MG63 (cell line): ENCODE measurements at places on chromosomes 4 and X.
A peak's percentile ranks its signal among the peaks of the same experiment; 100 is the strongest.

DNA sequence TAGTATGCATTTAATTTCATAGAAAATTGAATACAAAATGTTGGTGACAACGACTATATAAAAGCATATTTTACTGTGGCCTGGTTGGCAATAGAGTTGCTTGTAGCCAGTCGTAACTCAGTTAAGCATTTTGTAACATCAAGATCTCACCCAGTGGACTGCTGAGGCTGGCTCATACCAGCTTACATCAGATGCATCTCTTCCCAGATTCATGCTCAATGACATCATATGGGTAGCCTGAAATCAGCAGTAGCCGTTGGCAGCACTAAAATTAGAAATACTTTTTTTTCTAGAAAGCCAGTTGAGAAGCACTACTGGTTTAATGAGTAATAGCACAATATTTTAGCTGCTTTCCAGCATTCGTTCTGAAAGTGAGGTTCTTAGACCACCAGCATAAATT is 341.2 kb downstream of the TECRL start:
- DNase-seq = peak; percentile 1

- no peak for DNase-seq
Observed at GRCh38 chr4:36761607-36762006, 480.2 kb downstream of the DTHD1 start.

- no peak for DNase-seq
Observed at GRCh38 chr4:25420931-25421330, 43.9 kb downstream of the ANAPC4 start.

- peak; percentile 14 for DNase-seq
Observed at GRCh38 chrX:10447564-10448214, 172.7 kb downstream of the MID1 start.

GRCh38 chr4:108035691-108036090 is 46.0 kb downstream of the HADH start:
- no peak for DNase-seq

GRCh38 chrX:72313707-72314641 is 8.3 kb upstream of the CITED1 start:
- DNase-seq = no peak

DNA sequence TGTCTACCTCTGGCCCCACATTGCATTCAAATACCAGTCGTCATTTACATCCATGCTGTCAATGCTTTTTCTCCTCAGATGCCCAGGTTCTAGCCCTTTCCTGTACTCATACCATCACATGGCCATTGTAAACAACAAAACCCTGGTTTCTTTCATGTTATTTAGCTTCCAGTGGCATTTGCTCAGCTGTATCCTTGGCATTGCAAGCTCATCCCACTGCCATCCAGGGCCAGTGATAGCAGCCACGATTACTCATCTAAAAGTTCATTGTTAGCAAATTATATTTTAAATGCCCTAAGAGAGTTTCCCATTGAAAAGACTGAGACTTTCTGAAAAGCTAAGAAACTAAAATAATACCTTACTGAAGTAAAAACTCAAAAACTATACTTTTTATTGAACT is 34.0 kb downstream of the VEGFC start:
- peak; percentile 71 for DNase-seq

DNA sequence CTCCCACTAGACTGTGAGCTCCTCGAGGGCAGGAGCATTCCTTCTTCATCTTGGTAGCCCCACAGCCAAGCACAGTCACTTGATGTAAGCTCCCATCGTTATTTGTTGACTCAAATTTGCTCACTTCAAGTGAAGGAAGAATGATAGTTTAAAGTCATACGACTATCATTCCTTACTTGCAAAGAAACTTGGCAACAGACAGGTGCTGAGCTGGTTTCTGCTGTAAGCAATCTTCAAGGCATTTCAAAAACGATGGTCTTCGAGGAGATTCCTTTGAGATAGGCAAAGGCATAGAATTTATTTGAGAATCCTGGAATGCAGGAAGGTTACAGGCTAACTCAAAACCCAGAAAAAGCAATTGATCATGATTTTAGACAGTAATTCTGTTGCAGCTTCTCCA is 64.8 kb downstream of the QDPR start:
- peak; percentile 44 for DNase-seq

DNA sequence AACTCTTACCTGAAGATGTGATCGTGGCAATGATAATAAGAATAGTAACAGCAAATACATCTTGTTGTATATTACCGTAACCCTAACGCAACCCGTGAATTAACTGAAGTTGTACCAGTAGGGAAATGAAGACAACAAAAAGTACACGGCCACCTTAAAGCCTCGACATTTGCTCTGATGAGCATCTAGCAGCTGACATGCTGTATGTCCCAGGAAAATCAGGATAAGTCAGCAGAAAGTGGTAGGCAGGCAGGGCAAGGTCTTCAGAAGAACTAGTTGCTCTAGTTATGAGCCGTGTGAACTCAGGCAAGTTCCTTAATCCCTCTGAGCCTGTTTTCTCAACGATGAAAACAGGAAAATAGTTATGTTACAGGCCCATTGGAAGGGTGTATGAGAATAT is 7.7 kb upstream of the ASB5 start:
- no peak for DNase-seq

DNA sequence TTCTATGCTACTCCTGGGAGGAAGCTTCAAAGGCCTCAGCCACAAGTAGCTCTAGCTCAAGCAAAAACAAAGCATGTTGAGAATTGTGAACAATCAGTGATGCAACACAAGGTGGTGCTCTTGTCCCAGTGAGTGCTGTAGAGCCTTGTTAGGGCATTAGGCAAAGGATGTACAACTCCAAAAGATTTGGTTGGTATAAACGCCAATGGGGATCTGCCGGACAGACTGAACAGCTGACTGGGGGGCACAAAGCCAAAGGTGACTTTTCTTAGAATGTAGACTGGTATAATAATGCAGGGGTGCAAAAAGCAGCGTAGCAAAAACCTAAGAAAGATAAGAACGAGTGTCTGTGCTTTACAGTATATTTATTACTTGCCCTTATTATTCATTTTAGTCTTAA is 62.6 kb upstream of the ALB start:
- peak; percentile 2 for DNase-seq

- no peak for DNase-seq
Observed at GRCh38 chr4:7564242-7564641, 129.5 kb upstream of the PSAPL1 start.

DNA sequence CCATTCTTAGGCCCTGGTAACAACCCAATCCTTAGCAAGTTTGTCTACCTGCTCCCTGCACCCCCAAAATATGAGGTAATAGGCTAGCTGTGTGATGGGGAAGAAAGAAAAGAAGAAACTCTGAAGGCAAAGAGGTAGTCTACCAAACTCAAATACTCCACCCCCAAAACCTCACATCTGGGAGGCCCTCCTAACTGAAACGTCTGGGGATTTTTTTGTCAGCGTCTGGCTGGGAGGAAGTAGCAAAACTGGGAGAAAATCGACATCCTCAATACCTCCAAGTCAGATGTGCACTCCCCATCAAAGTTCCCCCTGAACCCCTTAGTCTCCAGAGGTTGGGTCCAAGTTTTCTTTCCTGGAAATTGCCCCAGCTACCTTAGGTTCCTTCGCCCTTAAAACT is 1.0 kb downstream of the LAMP2 start:
- no peak for DNase-seq
